ENCODE measurements at places on chromosomes 11 and 22.
A peak's percentile ranks its signal among the peaks of the same experiment; 100 is the strongest.

DNA sequence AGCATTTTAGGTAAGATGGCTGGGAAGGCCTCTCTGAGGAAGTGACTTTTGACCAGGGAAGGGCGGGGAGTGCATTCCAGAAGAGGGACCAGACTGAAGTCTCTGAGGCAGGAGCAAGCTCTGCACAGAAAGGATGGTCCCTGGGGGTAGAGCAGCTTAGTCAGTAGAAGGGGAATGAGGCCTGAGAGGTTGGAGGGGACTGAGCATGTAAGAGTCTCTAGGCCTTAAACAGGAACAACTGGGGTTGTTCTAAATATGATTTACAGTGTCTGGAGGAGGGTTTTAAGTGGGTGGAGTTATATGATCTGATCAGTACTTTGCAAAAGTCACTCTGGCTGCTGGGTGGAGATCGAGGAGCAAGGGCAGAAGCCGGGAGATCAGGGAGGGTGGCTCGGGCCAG is 31.7 kb upstream of the TEF start:
- DNase-seq = no peak

DNA sequence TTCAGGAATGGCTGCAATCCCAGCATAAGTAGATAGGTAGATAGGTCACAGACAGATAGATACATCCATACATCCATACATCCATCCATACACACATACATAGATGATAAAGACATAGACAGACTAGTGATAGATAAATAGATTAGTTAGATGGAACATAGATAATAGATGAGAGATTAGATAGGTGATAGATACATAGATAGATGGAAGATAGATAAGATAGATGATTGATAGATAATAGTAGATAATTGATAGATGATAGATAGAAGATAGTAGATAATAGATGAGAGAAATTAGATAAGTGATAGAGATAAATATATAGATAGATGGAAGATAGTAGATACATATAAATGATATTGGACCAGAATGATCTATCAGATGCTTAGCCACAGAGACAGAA is 28.3 kb upstream of the LRRC55 start:
- DNase-seq = no peak

DNA sequence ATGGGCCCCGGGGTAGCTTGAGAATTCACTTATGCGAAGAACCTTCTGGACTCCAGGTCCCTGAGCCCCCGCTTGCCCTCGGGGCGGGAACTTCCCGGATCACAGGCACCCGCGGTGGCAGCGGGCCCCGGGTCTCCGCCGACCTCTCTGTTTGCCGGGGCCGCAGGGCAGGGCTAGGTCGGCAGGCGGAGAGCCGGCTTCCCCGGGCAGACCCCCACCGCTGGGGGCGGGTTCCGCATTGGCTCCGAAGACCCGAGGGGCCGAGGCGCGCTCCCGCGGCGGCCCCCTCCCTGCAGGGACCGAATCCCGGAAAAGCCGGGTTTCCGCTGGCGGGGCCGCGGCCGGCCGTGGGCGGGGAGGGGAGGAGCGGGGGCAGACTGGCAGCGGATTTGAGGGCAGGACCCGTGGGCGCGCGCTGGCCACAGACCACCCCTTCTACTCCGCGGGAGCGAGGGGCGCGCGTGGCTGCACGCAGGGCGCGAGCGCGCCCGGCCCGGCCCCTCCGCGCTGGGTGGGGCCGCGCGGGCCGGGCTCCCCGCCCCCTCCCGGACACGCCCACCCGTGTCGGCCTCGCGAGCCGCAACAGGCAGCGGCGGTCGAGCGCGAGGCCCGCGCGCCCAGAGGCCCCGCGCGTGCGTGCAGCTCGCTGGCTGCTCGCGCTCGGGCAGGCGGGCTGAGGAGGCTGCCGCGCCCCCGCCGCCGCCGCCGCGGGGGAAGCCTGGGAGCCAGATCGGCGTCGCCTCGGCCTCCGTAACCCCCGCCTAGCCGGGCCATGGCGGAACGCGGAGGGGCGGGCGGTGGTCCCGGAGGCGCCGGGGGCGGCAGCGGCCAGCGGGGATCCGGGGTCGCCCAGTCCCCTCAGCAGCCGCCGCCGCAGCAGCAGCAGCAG is at the start of gene PACS1:
TSS of gene PACS1 (plus strand) at position 558 of the 889 bp plus-strand sequence. CDS start at position 773, 215 bp downstream.
- DNase-seq = peak; percentile 72

- no peak for DNase-seq
These were observed 13.1 kb downstream of the MPPED1 start for GRCh38 chr22:43424666-43425630.

DNA sequence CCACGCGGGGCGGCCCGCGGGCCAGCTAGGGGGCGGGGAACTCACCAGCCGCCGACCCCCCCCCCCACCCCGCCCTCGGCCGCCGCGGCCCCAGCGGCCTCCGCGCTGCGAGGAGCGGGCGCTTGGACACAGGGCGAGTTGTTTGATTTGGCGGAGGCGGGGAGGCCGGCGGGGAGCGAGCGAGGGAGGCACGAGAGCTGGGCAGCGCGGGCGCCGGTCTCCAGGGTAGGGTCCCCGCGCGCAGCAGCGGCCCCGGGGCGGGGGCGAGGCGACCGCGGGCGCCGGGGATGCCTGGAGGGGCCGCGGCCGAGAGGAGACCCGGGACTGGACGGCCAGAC is 64.4 kb downstream of the NAV2 start:
- no peak for DNase-seq

GRCh38 chr11:40029391-40029790 is 1430.1 kb downstream of the LRRC4C start:
- no peak for DNase-seq

DNA sequence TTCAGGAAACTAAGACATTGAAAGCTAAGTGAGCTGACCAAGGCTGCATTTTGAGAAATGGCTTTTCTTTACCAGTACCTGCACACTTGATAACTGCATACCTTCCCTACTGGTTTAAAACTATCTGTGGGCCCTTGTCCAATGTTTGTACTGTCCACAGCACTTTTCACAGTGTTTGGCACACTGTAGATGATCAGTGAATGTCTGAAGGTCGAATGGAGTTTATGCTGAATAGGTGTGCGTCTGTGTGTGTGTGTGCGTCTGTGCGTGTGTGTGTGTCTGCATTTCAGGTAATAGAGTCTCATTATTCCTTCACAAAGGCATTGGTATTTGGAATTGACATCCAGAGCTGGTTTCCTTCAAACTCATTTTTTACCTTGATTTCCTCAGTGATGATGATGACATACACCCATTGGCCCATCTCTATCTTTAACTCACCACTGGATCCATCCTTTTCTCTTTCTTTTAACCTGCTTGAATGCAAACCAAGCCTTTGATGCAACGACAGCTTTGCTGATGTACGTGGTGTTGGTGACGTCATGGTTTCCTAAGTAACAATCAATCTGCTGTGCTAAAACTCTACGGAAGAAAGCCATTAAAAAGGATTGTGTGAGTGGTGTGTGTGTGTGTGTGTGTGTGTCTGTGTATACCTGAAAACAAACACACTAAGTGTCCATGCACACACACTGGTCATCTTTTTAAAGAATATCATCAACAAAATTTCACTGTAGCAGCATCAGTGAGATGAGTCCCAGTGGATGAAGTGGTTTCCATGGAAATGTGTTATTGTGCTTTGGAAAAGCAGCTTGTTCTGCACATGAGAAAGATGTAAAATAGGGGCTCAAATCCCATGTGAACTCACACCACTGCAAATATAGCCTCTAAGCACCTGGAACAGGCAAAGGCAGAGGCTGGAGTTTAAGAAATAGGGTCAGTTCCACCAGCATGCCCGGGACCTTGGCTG is 490.2 kb upstream of the B3GAT1 start:
- DNase-seq = no peak

- no peak for DNase-seq
These were observed 6.3 kb downstream of the ARHGAP1 start for GRCh38 chr11:46694072-46694471.

All from BE2C (cell line).